K562 (cell line): ENCODE measurements at places on chromosomes 2 and 18.

DNA sequence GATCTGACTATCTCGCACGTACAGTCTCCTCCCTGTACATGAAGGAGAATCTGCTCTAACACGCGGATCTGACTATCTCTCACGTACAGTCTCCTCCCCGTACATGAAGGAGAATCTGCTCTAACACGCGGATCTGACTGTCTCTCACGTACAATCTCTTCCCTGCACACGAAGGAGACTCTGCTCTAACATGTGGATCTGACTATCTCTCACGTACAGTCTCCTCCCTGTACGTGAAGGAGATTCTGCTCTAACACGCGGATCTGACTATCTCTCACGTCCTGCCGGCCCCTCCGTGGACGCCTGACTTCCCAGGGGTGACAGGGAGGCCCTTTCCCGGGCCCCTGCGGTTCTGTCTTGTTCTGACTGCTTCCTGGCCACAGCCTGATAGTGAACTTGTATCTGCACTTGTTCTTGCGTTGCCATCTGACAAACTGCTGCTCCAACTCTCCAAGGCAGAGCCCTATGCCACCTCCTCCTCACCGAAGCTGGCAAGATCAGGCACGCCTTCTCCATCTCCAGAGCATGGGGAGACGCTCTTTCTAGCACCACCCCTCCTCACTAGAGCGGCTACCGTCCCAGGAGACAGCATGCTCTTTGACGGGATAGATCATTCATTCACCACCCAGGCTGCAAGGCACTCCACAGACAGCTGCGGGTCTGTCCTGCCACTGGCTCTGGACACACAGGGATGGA, 238.6 kb downstream of the TWIST2 start:
- DNase-seq: peak; percentile 77

GRCh38 chr18:12639990-12640880, 17.7 kb downstream of the SPIRE1 start:
- no peak for DNase-seq

DNA sequence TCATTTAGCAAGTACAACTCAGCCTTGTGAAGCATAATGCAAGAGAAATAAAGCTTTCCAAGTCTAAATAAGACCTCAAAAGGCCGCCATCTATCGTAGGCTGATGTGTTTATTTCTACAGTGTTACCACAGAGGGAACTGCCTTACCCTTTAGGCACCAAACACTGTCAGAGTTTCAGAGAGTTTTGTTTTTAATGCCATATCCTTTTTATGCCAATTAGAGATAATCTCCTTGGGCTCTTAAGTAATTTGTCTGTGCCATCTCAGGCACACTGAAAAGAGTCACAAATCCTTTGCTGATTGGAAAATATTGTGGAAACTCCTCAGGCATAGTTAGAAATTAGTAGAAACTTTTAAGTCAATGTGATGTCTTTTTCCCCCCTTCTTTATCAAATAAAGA, 797.1 kb downstream of the SLC4A3 start:
- DNase-seq: no peak

GRCh38 chr18:37315935-37316334, 249.7 kb downstream of the CELF4 start:
- DNase-seq: no peak

DNA sequence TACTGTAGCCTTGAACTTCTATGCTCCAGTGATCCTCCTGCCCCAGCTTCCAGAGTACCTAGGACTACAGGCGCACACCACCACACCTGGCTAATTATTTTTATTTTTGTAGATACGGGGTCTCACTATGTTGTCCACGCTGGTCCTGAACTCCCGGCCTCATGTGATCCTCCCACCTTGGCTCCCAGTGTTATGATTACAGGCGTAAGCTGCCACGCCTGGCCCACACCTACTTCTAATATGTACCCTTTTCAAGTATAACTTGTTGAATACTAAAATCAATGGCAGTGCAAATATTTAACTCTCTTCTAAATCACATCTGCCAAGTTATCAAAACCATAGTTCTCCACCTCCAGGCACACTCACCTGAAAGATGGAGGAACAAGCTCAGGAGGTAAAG, 58.7 kb downstream of the ITSN2 start:
- no peak for DNase-seq

DNA sequence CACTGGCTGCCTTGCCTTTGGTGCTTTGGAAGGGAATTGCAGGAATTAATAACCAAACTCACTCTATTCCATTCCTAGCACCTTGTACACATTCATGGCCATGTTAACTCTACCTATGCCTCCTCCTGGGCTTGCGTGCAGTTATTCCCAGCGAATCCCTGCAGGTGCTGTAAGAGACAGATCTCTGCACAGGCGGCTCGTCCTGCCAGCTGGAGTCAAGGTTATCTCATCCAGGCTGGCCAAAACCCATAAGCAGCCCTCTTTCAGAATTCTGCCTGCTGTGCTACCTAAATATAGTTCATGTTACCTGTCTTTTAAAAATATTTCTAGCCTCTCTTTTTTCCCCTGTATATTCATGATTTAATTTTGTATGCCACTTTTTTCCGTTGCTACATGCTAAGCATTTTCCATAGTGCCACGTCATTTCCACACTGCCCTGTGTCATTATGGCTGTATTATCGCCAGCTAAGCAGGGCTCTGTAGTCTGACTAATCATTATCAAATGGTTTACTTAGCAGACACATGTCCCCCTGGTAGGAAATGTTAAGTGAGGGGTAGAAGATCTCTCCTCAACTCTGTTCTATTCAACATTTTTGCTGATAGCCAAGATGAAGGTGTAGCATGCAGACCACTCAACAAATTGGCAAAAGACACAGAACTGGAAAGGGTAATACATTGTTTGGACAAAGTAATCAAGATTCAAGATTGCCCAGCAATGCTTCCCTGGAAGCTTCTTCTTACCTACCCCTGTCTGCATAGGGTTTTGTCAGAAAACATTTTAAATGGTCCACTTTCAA, 79.7 kb upstream of the TAF1B start:
- DNase-seq: no peak

DNA sequence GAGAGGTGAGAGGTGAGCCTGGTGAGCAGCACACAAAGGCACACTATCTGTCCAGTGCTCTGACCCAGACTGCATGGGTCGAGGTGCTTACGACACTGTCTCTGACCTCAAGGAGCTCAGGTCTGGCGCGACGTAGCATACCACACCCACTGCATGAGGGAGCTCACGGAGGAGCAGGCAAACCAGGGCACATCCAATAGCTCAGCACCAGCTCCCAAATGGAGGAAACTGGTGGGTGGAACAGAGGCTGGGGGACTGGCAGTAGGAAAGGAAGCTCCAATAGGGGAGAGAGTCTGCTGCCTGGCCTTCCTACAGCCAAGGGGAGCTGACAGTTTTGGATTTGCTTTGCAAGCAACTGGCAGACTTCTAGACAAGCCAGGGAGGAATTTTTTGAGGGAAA, 36.3 kb downstream of the CELF4 start:
- DNase-seq: no peak

DNA sequence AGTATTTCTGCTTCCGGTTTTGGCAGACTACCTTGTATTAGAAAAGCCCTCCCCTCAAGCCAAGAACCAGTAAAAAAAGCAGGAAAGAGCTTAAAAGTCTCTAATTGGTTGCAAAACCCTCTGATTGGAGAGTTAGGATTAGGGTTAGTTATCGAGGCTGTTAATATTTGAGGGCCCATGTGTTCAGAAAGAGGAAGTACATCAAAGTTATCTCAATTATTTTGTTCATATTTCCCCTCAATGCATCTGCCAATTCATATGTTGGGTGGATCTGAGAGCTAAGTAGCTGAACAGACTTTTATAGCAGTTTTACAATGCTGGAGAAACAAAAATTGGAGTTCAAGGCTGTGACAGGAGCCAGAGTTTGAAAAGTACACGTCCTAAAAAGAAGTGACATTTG, 43.1 kb upstream of the KLHL14 start:
- no peak for DNase-seq

- DNase-seq: no peak
Measured at GRCh38 chr2:235831755-235832154, 336.4 kb downstream of the GBX2 start.

- DNase-seq: no peak
Measured at GRCh38 chr2:162113776-162114168, 38.3 kb downstream of the GCG start.

DNA sequence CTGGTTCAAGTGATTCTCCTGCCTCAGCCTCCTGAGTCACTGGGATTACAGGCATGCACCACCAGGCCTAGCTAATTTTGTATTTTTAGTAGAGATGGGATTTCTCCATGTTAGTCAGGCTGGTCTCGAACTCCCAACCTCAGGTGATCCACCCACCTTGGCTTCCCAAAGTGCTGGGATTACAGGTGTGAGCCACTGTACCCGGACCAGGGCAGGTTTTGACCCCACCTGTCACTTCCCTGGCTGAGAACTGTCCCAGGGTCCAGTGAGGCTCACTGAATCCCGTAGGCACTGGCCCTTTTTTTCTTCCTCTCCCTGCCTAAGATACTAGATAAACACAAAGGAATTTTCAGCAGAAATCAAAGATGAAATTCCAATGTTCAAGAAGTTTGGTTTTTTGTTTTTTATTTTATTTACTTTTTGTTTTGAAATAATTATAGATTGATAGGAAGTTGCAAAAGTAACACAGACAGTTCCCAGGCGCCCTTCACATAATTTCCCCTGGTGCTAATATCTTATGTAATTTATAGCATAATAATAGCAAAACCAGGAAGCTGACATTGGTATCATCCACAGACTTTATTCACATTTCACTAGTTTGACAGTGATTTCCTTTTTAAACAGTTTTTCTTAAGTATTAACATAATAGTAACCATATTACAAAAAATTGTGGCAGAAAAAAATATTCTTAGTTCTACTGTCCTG, 52.4 kb upstream of the B3GNT7 start:
- DNase-seq: no peak

GRCh38 chr2:194610297-194610696, 1046.7 kb upstream of the SLC39A10 start:
- DNase-seq: no peak

DNA sequence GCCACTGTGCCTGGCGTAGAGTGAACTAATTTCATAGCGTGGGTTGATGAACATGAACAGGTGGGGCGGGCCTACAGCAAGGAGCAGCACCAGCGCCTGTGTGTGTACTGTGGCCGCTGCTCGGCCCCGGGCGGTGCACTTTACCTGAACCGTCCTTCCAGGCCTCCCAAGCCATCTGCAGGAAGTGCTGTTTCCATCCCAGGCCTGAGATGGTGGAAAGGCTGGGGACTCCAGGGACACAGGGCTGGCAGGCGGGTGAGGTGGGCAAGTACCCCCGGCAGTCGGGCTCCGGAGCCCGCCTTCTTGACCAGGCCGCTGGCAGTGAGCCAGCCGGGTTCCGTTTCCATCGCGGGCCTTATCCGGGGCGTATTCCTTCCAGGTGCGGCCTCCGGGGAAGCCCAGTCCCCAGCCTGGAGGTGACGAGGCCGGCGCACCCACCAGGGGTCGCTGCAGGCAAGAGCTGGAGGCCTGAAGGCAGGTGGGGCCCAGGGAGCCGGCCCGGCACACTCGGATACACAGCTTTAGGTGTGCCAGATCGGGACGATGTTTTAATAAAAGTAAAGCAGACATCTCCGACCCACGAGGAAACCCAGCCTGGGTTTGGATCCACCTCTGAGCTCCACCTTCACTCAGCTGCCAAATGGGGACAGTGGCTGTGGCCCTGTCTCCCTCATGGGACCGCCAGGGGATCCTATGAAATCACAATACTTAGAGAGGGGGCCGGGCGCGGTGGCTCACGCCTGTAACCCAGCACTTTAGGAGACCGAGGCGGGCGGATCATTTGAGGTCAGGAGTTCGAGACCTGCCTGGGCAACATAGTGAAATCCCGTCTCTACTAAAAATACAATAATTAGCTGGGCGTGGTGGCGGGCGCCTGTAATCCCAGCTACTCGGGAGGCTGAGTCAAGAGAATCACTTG, 22.7 kb upstream of the PDIA6 start:
- DNase-seq: peak; percentile 91
